ENCODE measurements at places on chromosomes 5 and 9. TPM values are rescaled to one million over a fixed set of nuclear protein-coding genes. Genes with fewer than 3 reads are reported as not detected.

Gene QRFP
- not detected for total RNA-seq

Gene LEAP2
- 2.3 TPM for total RNA-seq

Gene PCDHGA5
- total RNA-seq = 6.1 TPM

Gene CTXN3
- 4.6 TPM for total RNA-seq

Gene AK1
- total RNA-seq = 416 TPM

Gene NME5
- total RNA-seq = 1.4 TPM

Gene PHYKPL
- total RNA-seq = 39.8 TPM

Gene SV2C
- 0.31 TPM for total RNA-seq

Gene PKD2L2
- 1.9 TPM for total RNA-seq

Gene PRELID2
- total RNA-seq = 38.0 TPM

Gene ABITRAM
- total RNA-seq = 9.0 TPM

Gene PCDHGC4
- 7.9 TPM for total RNA-seq

Gene AFF4
- total RNA-seq = 77.5 TPM

Gene LPAR1
- total RNA-seq = 61.5 TPM

Gene ORM2
- total RNA-seq = not detected

Gene PCDHB7
- total RNA-seq = 3.3 TPM

Gene SLIT3
- 21.4 TPM for total RNA-seq

Gene APC
- 129 TPM for total RNA-seq

Gene PCDHGB3
- 5.7 TPM for total RNA-seq

Gene C5orf58
- not detected for total RNA-seq

Gene HK3
- total RNA-seq = 4.1 TPM

Gene GAPT
- 4.0 TPM for total RNA-seq

Gene PLK2
- total RNA-seq = 204 TPM

Gene LIX1
- 1.7 TPM for total RNA-seq

Gene ARL14EPL
- total RNA-seq = not detected

Gene ALDH7A1
- 45.2 TPM for total RNA-seq

Gene SH2D3C
- 13.6 TPM for total RNA-seq

Gene CRB2
- total RNA-seq = 0.72 TPM

Gene FBP1
- 4.4 TPM for total RNA-seq

Gene LHX2
- total RNA-seq = 4.2 TPM

Gene IL9
- not detected for total RNA-seq
